ENCODE measurements at places on chromosomes 7 and 10. TPM values are rescaled to one million over a fixed set of nuclear protein-coding genes. Genes with fewer than 3 reads are reported as not detected.

Gene HABP2
- total RNA-seq: not detected

Gene GPR37
- total RNA-seq: 1.5 TPM

Gene SEMA3C
- total RNA-seq: 103 TPM

Gene NRAP
- 1.1 TPM for total RNA-seq

Gene NAT16
- total RNA-seq: not detected

Gene TMEM209
- 18.6 TPM for total RNA-seq

Gene PAPOLB
- total RNA-seq: not detected

Gene GPR85
- 0.15 TPM for total RNA-seq

Gene NPM3
- total RNA-seq: 14.6 TPM

Gene C10orf53
- not detected for total RNA-seq

DNA sequence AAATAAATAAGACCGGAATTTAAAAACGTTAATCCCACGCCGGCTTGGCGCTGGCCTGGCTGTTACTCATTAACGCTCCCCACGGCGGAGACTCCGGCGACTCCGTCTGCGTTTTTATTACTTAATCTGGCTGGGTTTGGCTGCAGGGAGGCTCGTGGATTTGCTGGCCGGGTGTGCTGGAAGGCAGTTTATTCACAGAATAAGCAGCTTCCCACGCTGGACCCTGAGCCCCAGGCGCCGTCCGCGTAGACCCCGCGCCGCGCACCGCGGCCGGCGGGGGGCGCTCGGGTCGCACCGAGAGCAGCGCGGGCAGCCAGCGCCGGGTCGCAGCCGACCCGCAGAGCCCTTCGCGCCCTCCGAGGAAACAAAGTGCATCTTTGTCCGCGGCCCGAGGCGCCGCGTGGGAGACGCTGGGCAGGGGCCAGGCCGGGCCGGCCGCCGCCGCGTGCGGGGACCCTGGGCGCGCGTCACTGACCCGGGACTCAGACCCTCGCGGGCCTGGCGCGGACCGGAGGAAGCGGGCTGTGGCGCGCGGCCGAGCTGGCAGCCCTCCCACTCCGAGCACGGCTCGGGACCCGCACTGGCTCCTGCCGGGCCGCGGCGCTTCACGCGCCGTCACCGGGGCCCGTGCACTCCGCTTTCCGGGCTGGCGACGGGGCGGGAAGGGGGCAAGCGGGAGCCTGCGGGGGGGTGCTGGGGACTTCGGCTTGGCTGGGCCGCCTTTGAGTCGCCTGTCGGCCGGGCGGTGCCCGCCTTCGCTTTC lies 587 bp upstream of the GRK5 start:
- DNase-seq: peak; percentile 66

DNA sequence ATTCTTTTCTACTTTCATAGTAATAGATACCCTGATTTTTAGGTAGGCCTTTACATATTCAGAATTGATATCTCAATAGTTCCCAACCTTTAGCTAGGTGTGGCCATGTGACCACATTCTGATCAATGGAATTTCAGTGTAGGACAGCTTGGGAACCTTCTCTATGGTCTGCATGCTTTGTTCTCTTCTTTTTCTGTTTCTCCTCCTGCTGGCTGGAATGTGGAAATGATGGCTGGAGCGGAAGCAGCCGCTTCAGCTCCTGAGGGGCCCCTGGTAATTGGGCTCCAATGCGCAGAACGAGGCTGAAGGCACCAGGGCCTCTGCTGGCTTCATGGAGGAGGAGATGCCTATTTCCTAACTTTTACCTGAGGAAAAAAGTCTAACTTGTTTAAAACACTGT lies 152.6 kb downstream of the ZMYND11 start:
- DNase-seq: no peak

- no peak for DNase-seq
Measured at GRCh38 chr7:126778101-126778500, 474.6 kb downstream of the GRM8 start.

DNA sequence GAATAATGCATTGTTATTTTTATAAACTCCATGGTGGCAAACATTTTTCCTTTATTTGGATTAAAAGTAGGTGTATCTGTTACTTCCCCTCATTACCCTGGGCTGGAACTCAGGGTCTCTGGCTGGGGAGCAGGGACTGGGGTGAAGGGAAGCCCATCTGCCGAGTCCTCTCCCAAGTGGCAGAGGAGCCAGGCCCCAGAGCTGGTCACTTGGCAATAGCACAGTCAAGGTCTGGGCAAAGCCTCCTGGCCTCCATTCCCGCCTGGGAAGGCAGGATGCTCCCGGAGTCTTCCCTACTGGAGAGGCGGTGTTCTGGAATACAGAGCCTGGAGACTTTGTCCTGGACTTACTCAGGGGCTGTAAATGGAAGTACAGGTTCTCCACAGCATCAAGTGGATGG lies 76.2 kb downstream of the CDH23 start:
- DNase-seq: no peak

DNA sequence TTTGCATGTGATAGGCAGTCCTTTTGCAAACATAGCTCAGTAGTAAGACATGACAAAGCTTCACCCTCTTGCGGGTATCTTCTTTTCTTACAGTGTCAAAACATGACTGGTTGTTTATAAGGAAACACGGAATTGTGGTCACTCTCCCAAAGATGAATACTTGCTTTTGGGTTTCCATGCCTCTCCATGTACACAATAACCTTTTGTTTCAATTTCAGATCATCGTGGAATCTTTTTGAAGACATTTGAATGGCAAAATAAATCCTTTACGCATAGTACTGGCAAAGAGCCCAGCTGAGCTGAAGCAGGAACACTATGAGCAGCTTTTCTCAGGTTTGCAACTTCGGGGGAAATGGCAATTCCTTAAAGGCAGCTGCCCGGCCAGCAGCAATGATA lies 156.8 kb upstream of the FRMD4A start:
- DNase-seq: no peak

DNA sequence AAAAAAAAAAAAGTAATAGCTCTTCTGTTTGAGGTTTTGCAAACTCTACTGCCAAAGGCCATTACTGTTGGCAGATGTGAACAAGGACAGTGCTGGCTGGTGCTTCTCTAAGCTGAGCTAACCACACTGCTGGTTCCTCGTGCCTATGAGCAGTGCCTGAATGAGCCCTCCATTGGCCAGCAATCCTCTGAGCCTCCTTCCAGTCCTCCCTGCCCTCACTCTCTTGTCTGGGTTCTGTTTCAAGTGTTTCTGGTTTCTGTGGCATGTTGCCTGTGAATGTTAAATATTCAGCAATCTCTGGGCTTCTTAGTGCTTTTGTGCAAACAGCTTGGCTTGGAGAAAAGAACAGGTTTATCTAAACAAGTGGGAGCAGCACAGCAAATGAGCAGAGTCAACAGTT lies 161.3 kb upstream of the AUTS2 start:
- DNase-seq: peak; percentile 18

DNA sequence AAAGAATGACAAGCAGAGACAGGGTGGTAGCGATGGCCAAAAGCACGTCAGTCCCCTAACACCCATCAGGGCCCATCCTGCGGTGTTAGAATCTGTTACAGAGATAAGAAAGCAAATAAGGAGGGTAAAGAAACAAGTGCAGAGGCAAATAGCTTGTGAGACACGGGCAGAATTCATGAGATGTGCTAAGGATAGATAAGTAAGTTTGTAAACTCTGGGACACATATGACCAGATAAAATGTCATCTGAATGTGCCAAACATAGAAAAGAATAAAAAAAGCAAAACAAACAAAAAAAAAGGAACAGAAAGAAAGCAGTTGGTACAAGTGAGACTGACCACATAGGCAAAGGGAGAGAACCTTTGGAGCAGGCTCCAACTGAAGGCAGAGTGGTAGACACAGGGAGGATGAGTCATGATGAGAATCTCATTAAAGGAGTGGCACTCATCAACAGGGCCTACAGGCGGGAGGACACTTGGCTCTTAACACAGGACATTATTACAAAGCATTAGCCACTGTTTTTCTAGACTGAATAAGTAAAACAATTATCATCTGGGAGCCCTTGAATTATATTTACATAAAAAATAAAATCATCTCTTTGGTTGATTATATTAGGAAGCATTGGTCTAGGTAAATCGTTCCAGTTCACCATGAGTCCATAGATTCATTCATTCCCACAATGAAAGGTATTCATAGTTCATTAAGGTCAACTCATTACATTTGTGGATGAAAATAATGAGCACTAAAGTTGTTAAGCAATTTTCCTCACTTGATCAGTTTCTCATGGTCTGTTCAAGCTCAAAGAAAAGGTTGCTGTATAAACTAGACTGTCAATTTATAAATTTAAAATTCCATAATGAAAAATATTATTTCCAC lies 21.5 kb upstream of the EPHB6 start:
- DNase-seq: no peak

GRCh38 chr7:102439963-102440795 lies 6.8 kb downstream of the ORAI2 start:
- DNase-seq: no peak

DNA sequence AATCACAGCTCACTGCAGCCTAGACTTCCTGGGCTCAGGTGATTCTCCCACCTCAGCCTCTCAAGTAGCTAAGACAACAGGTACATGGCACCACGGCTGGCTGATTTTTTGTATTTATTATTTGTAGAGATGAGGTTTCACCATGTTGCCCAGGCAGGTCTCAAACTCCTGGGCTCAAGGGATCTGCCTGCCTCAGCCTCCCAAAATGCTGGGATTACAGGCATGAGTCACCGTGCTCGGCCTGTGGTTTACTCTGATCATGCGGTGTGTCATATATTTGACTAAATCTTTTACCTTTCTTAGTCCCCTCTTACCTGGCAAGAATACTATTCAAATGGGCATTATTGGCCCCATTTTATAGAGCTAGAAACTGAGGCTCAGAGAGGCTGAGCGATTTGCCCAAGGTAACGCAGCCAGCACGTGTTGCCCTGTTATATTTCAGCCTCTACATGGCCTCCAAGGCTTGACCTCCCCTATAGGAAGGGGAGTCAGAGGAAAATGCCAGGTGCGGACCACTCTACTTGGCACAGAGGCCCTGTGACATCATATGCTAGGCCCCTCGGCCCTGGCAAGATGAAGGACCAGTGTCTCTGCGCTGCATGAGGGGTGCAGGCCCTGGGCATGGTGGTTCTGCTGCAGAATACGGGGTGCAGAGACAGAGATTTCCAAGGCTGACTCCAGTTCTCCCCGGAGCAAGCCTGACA lies 8.2 kb downstream of the ZCCHC24 start:
- DNase-seq: no peak

GRCh38 chr7:127780489-127780888 lies 128.5 kb downstream of the SND1 start:
- no peak for DNase-seq

DNA sequence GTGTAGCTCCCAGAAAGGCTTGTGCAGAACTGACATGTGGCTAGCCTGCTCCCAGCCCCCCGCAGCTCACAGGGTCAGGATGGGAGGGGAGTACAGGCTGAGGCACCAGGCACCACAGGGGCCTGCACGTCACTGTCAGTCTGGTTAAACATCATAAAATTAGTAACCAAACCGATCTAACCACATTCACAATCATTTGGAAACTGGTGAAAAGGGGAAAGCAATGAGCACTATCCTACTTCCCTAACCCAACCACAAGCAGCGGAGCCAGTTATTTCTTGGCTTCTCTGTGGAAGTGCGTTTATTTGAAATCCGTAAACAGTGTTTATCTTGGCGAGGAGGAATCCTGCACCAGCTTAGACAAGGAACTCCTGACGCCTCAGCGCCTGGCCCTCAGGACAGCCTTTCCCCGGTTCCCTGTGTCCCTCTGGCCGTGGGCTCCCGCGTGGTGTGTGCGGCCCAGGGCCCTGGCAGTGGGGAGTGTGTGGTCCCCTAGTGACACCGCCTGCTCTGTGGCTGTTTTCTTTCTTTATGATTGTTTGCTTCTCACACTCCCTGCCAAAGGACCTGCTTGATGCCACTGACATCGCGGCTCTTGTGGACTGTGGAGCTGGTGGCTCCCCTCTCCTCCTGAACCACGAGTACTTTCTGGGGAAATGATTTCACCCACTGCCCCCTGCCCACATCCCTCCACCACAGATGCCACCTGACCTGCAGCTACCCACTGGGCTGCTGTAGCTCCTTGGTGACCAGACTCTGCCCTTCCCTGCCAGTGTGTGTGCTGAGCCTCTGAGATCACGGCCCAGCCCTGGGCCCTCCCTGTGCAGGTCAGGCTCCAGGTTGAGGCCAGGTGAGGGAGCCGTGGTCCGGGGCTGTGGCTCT lies 38.0 kb downstream of the INPP5A start:
- peak; percentile 52 for DNase-seq

DNA sequence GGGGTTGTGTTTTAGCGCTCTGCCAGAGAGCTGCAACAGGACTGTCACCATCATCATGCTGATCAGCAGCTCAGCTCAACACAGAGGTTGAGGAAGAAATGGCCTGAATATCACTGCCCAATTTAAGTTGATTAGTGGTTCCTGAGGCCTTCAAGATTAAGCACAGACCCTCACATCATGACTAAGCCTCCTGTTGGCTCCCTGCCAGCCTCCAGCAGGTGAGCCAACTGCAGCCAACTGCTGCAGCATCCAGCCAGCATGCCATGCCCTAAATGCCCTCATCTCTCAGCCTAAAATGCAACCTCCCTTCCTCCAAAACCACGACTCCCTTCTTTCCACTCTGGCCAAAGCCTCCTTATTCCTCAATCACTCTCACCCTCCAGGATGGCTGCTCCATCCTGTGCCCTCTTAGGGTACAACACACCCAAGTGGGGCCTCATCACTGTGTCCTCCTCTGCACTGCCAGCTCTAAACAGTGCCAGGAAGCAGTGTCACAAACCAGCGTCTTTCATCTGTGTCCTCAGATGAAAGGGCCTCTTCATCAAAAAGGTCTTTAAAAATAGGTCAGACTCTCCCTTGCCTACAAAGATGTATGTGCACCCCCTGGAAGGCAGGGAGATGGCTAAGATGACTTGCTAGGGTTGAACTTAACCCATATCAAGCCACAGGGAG lies 259.3 kb downstream of the ZEB1 start:
- DNase-seq: no peak

DNA sequence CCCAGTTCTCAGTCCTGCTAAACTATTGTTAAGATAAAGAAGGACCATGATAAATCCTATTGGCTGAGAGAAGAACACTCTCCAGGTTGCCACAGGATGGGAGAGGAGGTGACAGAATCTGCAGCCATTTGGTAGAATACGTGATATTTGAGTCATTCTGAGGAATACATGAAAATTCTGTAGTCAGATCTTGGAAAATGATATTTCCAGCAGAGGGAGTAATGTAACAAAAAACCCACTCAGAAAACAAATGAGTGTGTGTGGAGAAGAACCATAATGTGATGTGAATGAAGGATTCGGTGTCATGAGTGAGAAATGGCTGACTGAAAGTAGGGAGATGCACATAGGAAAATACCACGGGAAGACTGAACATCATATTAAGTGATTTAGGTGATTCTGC lies 128.5 kb upstream of the PFKP start:
- DNase-seq: no peak

GRCh38 chr7:30237271-30237695 lies 47.1 kb upstream of the ZNRF2 start:
- no peak for DNase-seq

Data from colonic mucosa (tissue), 4 donors.